ENCODE measurements at places on chromosomes 1 and 21.

DNA sequence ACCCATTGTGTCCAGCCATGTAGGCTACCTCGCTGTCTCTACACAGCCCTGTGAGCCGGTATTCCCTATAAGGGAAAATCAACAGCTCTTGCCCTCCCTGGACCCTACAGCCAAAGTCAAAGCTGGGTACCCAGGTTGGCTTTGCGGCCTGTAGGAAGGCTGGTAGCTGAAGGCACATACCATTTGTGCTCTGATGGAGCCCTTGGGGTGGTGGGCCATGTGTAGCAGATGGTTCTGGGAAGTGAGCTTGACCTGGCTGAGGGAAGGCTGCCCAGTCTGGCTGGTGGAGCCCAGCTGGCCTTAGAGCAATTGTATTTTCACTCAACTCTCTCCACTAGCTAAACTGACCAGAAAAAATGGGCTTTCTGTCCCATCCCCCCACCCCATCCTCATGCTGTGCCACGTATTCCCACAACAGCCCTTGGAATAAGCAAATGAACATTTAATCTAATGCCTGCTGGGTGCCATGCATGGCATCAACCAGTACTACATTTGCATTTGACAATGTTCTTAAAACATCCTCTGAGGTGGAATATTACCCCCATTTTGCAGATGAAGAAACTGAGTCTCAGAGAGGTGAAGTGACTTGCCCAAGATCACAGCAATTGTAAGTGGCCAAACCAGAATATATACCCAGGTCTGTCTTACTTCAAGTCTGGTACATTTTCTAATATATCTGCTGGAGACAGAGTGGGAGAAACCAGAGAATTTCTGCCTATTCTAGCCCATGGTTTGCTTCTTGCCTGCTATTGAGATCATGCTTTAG is 56.8 kb downstream of the NDUFS5 start:
- no peak for DNase-seq

DNA sequence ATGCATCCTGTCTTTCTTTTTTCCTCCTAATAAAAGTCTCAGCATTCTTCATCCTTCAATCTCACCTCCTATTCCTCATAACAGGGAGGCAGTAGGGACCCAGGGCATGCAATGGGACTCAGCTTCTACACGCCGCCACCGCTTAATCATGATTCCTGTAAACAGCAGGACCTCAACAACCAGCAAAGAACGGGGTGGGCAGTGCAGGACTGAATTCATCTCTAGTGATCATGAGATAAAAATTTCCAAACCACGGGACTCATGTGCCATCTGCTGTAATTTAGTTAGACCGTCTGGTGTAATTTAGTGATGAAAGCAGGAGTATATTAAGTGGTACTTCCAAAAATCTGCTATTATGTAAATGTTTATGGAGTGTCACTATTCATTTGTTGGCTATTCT is 5.4 kb downstream of the PRAMEF12 start:
- DNase-seq, result no peak

DNA sequence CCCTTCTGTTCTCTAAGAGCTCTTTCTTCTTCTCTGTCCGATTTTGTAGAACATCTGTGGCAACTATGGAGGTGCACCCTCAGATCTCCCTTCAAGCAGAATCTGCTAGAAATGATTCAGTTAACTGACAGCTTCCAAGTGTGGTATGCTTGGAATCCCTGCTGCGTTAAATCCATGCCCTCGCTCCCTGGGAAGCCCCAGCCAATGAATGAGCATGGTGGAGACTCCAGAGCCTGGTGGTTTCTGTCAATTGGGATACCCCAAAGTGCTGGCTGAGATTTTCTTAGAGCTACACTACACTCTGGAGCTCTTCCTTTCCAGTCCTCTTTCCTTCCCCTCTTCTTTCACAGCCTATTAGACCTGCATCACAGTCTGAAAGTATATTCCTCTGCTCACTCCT is 116.3 kb upstream of the C1orf21 start:
- no peak for DNase-seq

GRCh38 chr1:71044833-71045232 is 2.8 kb downstream of the PTGER3 start:
- DNase-seq, result no peak

DNA sequence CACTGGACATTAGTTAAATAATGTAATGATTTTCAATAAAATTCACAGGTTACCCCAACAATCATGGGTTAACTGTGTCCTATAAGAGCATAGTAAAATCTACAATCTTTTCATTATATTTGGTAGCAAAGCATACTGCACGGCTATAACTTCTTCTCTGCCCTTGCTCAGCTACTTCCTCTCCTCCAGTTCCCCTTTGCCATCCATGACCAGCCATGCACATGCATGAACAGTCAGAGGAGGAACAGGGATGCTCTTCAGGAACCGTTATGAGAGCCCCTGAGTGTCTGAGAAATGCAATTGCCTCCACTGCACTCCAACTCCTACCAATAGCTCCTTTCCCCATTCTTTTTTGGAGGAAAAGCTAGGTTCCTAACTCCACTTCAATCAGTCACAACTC is 646.7 kb downstream of the LTN1 start:
- no peak for DNase-seq

- DNase-seq, result peak; percentile 23
These were observed 7.4 kb upstream of the KCNN3 start for GRCh38 chr1:154877370-154877974.

DNA sequence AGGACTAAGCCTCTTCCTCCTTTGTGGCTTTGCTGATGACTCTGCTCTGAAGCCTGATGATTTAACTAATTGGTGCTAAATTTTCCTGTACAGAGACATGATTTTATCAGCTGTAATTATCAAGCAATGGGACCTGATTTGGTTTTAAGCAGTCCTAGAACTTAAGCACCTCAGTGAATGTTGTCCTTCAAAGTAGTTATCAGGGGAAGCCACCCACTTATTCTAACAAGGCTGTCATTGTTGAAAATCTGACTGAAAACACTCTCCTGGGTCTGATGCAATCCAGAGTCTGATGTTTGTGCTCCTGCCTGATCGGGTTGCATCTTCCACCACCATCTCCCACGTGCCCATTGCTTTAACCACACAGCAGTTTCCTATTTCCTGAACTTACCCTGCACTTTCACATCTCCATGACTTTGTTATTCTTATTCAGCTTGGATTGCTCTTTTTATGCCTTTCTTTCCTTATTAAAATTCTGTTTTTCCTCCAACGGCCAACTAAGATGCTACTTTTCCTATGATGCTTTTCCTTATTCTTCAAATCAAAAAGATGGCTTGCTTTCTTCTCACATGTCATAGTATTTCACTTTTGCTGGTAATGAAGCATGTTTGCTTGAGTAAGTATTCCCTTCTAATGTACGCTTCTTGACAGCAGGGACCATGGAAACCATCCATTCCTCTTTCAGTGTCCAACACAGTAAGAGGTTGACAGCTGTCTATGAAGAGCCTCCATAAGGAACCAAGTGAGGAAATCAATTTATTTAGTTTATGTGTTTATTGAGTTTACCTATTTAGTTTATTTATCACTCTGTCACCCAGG is 55.0 kb downstream of the S1PR1 start:
- no peak for DNase-seq

GRCh38 chr1:217019475-217019874 is 296.2 kb upstream of the ESRRG start:
- no peak for DNase-seq

GRCh38 chr1:62423580-62424242 is 13.1 kb upstream of the USP1 start:
- DNase-seq, result no peak

DNA sequence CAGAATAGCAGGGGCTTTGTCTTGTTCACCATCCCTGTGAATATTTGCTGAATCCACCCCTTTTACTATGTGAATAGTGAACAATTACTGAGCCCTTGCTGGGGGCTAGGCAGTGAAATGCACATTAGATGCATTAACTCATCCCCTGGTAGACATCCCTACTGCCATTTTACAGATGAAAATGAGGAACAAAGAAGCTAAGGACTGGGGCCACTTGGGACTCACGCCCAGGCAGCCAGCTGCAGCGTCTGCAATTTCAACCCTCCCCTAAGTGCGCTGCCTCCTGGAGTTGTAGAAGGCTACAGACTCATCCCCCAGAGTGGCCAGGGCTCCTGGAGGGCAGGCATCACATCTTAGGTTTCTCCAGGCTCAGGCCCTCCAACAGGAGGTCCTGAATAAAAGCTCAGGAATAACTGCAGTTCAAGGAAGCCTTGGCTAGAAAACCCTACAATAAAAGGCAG is 31.6 kb downstream of the CAPZB start:
- DNase-seq, result no peak

- DNase-seq, result no peak
These were observed 53.4 kb downstream of the TOMM20 start for GRCh38 chr1:235075048-235075776.

DNA sequence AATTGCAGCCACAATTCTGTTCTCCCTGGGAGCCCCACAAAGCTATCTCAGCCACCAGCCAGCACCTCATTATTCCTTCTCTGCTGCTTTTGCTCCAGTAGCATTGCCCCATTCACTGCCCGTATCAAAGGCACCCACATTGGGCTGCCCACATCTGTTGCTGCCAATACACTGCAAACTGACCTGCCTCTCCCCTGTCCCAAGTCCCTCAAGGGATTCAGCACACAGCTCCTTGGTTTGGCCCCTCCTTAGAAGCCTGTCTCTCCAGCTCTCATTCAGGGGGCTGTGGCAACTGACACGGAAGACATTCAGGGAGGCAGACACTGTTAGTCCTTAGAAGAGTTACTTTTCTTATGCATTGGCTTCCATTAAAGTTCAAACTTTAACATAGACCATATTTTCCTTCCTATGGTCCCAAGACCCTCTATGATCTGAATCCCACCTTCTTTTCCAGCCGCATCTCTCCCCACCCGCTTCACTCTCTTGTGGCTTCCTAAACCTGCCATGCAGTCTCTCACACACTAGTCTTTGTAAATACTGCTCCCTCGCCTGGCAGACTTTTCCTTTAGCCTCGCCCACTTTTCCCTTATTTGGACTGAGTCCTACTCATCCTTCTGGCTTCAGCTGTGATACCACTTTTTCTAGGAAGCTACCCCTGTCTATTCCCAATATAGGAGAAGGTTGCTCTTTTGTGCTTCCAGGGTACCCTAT is 19.3 kb upstream of the KLHDC8A start:
- no peak for DNase-seq

- DNase-seq, result no peak
These were observed 297.6 kb downstream of the DISC1 start for GRCh38 chr1:231924180-231924579.

GRCh38 chr21:35204850-35205541 is 155.9 kb upstream of the RUNX1 start:
- peak; percentile 36 for DNase-seq

GRCh38 chr1:207152792-207153468 is 48.9 kb downstream of the C4BPA start:
- DNase-seq, result no peak

- DNase-seq, result no peak
These were observed 29.4 kb upstream of the IFNLR1 start for GRCh38 chr1:24216276-24217074.

All from activated naive CD8-positive, alpha-beta T cell treated with anti-CD3 and anti-CD28 coated beads, Interleukin-2, amount 10 ng/mL, durations not matched to agents 7 days and 5 days (primary cell).